ENCODE measurements at places on chromosomes 5 and 9.

- DNase-seq: no peak
Measured at GRCh38 chr9:91629718-91630117, 206.1 kb upstream of the NFIL3 start.

GRCh38 chr9:137984005-137984404 lies 106.4 kb downstream of the CACNA1B start:
- DNase-seq: no peak

DNA sequence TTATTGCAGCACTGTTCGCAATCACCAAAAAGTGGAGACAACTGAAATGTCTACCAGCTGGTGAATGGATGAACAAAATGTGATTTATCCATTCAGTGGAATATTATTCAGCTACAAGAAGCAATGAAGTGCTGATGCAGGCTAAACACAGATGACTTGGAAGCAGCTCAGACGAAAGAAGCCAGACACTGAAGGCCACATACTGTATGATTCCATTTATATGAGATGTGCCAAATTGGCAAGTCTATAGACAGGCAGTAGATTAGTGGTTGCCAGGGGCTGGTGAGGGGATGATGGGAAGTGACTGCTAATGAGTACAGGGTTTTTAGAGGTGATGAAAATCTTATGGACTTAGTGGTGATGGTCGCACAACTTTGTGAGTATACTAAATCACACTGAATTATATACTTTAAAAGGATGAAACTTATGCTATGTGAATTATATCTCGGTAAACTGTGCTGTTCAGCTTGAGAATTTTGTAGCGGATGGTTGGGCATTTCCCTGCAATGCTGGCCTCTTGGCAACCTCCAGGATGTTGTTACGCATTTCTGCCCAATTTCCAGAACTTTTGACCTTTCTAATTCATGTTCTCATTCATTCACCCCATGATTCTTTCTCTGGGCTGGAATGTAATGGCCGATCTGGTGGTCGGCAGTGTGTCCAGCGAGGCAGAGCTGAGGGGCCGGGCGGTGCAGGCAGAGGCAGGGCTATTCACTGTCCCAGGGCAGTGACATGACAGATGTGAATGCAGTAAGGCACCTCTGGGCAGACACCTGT lies 22.0 kb upstream of the WNK2 start:
- no peak for DNase-seq

GRCh38 chr5:163731256-163731655 lies 225.8 kb downstream of the MAT2B start:
- DNase-seq: no peak

DNA sequence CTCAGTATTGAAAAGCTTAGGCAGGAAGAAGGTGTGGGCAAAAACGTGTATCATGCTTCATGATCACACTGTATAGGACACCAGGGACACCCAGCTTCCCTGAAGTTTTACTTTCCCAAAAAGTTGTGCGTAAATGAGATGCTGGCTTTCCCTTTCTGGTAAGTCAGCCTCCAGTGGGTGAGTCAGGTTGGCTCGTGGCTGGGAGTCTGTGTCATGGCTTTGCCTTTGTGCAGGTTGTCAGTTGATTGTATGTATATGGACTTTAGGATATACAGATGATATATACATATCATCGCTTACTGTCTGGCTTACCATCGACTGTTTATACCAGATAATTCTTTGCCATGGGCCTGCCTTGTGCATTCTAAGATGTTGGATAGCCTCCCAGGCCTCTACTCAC lies 34.2 kb downstream of the ADRB2 start:
- no peak for DNase-seq

DNA sequence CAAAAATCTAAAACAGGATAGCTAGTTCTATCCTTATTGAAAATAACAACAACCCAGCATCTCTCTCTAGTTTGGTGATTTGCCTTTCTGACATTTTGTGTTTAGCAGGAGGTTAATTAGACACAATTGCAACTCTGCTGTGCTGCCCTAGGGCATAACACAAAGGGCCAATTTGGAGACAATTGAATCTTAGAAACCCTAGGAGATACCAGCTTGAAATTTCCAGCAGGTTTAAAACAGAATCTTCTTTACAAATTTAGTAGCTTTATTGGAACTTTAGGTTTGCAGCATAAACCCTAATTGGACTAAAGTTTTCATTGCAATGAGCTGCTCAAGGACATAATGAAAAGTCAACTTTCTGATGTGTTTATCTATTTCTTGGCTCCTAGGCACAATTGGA lies 166.7 kb upstream of the FER start:
- no peak for DNase-seq

GRCh38 chr5:88956416-88956815 lies 73.4 kb upstream of the MEF2C start:
- no peak for DNase-seq

- no peak for DNase-seq
Measured at GRCh38 chr9:20549053-20549452, 73.2 kb downstream of the MLLT3 start.

DNA sequence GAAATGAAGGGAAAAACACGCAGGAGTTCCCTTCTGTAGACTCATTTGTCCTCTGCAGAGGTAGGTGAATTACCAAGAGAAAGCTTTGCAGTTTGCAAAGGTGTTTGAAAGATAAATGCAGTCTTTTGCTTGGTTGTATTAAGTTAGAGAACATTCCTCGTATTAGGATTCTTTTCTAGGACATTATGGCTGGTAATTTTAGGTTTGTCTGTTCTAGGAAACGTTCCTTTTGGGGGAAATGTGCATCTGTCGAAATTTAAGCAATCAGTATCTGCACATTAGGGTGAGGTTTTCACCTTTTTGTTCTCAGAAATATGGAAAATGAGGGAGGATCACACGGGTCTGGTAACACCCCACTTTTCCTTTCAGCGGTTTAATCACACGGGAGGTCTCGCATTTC lies 45.1 kb downstream of the GAS1 start:
- DNase-seq: no peak

- DNase-seq: no peak
Measured at GRCh38 chr5:175444060-175444904, at the start of gene DRD1. Gene DRD1, minus strand, starts transcription at chr5:175444182. Its CDS starts 1,083 bp downstream, at chr5:175443099.

DNA sequence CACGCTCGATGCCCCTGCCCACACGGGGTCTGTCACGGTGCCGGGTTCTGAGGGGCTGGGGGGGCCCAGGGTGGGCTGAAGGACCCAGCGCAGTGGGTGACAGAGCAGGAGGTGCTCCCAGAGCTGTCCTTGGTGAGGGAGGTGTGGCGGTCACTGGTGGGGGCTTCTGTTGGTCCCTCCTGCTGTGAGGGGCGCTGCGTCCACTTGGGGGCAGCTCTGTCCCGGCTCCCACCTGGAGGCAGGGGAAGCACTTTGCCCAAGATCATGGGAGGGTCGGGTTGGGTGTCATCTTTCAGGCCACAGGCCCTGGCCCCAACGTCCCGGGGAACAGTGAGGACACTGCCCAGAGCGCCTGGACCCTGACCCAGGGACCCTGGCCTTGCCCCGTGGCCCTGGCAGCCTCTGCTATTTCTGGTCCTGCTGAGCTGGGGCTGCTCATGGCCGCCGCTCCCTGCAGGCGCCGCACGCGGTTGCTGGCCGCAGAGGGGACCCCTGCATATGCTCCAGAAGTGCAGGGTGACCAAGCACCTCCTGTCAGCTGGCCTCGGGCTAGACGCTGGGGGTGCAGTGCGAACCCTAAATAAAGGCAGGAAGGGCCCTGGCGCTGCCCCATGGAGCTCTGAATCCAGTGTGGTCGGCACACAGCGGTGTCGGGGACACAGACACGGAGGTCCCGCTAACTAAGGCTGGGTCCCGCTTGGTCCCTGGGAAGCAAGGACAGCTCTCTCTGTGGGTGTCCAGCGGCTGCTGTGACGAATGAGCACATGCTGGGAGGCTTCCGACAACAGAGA lies 11.6 kb upstream of the RNU6ATAC start:
- DNase-seq: no peak

- DNase-seq: no peak
Measured at GRCh38 chr9:90893706-90894105, 92.1 kb downstream of the SYK start.
